GM12878 (cell line): ENCODE measurements at places on chromosomes 1 and 21. TPM values are rescaled to one million over a fixed set of nuclear protein-coding genes. Genes with fewer than 3 reads are reported as not detected.

- peak; percentile 57 for DNase-seq
Observed at GRCh38 chr1:204461331-204462228, 33.0 kb downstream of the PIK3C2B start.

- no peak for DNase-seq
Observed at GRCh38 chr1:59601041-59601441, 213.7 kb upstream of the HOOK1 start.

- DNase-seq, result no peak
Observed at GRCh38 chr1:155051777-155052398, 772 bp downstream of the ADAM15 start.

GRCh38 chr21:28106370-28106890, 886.2 kb downstream of the LTN1 start:
- DNase-seq, result no peak

GRCh38 chr1:164902491-164902890, 343.5 kb downstream of the PBX1 start:
- no peak for DNase-seq

Gene LCE3E
- polyA plus RNA-seq, result not detected in 2 replicates

GRCh38 chr21:34116569-34116968, 43.2 kb downstream of the MRPS6 start:
- DNase-seq, result no peak

Gene ZBTB40
- 6.9 and 7.0 TPM in 2 replicates for polyA plus RNA-seq
